Stimulated activated CD4-positive, alpha-beta T cell treated with anti-CD3 and anti-CD28 coated beads, Interleukin-4, amount 100 ng/mL, for 24 hours (primary cell): ENCODE measurements at places on chromosomes 5 and 9.

DNA sequence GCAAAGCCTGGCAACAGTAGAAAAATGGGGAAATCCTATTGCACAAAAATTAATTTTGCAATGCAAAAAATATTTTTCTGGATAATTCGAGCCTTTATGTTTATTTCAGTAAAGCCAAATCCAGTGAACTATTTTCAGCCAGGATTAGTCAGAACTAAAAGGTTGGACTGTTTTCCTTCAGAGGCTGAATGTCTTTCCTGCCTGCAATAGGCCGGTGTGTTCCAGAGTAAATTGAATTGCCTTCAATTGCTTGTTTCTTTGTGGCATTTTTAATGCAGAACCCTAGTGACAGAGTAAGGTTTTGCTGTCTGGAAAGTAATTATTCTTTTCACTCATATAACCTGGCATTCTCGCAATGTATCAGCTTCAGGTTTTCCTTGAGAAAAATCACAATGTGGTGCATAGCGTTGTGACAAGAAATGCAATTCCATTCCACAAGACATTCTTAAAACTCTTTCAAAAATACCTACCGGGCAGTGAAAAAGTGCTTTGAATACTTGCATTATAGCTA lies 183.7 kb downstream of the GLIS3 start:
- no peak for DNase-seq

DNA sequence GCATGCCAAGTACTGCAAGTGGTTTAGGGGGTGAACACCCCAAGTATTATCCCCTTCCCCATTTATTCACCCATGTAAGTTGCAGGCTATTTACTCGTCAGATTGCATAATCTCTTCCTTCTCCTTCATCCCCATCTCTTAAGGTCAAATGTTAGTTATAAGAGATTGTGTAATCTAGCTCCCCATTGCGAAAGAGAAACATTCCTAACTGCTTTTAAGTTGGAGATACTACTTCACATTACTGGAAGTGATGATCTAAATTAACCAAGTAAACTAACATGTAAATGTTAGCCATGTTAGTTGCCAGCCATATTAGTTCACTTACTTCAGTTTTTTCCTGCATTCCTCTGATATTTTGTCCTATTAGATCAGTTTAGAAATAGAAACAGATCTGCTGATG lies 262.3 kb downstream of the TAF11L14 start:
- no peak for DNase-seq

GRCh38 chr5:142316051-142316450 lies 8.8 kb downstream of the SPRY4 start:
- no peak for DNase-seq

DNA sequence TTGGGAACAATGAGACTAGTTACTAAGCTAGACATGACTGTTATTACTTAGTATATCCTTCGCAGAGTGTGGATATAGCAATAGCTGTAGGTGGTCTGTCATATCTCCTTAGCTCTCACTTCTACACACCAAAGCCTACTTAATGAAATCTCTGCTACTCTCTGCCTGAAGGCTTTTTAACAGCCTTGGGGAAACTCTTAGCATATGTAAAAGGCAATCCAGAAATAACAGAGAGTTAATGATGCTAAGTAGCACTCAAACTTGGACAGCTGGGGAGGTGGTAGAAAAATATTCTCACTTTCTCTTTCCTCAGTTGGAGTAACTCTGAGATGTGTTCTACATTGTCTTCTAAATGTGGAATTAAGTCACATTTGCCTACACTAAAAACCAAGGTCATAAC lies 30.2 kb upstream of the C6 start:
- DNase-seq, result no peak

GRCh38 chr9:127165116-127165515 lies 42.7 kb upstream of the ANGPTL2 start:
- no peak for DNase-seq

- peak; percentile 36 for DNase-seq
These were observed 586 bp downstream of the HMGXB3 start for GRCh38 chr5:150000990-150001659.

DNA sequence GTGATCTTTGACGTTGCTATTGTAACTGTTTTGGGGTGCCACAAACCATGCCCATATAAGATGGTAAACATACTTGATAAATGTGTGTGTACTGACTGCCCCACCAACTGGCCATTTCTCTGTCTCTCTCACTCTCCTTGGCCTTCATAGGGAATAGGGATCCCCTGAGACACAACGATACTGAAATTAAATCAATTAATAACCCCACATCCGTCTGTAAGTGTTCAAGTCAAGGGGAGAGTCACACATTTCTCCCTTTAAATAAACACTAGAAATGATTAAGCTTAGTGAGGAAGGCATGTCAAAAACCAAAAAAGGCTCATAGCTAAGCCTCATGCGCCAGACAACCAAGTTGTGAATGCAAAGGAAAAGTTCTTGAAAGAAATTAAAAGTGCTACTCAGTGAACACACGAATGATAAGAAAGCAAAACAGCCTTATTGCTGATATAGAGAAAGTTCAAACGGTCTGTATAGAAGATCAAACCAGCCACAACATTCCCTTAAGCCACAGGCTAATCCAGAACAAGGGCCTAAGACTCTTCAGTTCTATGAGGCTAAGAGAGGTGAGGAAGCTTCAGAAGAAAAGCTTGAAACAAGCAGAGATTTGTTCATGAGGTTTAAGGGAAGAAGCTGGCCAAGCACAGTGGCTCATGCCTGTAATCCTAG lies 111.1 kb downstream of the UGCG start:
- no peak for DNase-seq

GRCh38 chr5:1432296-1432695 lies 12.9 kb downstream of the SLC6A3 start:
- no peak for DNase-seq

DNA sequence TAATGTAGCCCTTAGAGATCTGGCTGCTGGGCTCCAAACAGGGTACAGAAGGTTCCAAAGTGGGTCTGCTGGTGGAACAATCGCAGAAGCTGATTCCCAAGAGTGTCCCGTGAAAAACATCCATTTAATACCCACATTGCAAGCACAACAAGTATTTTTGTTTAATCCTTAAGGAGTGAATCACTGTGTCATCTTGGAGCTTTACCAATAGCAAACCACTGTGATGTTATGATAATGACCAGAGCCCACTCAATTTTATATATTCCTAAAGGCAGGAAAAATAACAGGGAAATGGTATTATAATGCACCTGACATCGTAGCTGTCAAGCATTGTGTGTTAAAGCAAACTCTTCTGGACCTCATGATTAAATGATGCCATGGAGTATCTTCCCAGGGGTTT lies 291.9 kb downstream of the FBXL7 start:
- DNase-seq, result no peak

DNA sequence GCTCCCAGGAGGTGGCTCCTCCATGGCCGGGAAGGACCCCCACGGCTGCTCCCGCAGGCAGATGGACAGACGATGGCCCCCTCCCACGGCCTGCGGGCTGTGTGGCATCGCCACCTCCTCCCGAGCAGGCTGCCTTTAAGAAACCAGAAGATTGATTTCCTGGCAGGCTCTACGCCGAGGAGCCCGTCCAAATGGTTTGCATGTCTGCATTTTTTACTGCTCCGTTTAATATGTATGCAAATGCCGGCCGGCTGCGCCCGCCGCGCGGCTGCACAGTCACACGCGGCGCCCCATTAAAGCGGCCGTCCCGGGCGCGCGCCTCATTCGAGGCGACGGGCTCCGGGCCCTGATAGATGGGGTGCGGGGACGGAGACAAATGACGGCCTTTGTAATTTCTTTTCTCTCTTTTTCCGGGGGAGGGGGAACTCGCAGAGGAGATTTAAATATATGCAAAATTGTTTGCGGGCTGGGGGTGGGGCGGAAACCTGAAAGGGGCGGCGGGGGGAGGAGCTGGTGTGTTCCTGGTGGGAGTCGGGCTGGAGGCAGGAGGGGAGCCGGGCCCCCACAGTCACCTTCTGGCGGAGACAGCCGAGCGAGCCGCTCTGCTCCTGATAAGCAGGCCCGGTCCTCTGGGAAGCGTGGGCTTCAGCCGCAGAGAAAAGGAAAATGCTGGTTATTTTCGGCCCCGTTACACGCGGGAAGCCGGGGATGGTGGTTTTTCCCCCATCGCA lies 158.7 kb upstream of the IER5L start:
- DNase-seq, result peak; percentile 32

DNA sequence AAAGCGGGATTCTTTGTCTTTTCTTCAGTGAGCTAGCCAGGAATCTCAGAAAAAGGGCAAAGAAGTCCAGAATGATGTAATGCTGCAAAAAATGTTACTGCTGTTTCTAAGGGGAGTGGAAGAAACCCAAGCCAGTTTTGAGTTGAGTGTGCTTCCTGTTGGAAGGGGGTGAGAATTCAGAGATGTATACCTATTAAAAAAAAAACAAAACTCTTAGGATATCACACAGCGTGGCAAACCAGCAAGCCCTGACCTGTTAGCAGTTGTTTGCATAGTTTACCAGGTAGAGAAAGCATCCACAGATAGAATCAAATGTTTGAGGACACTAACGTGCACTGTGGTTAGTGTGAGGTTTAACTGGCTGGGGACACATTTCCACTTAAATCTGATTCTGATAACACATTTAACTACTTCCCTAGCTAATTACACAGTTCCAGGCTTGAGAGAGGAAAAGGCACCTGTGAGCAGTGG lies 11.4 kb downstream of the BASP1 start:
- no peak for DNase-seq

GRCh38 chr9:129011761-129012181 lies 16.4 kb downstream of the SH3GLB2 start:
- no peak for DNase-seq

DNA sequence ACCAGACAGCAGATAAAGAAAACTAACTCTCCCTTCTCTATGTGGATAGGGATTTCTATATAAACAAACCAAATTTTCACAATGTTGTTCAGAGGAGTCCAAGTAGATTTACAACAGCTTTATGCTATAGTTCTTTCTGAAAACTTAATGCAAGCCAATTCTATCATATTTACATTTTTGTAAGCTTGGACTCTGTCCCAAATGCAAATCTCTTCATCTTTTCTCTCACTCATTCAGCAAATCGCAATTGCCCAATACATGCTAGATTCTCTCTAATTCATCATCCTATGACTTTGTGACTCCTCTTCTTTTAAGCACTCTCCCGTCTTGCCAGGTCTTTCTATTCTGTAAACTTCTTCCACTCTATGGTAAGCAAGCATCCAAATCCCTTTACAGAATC lies 39.1 kb upstream of the UGT3A2 start:
- no peak for DNase-seq

DNA sequence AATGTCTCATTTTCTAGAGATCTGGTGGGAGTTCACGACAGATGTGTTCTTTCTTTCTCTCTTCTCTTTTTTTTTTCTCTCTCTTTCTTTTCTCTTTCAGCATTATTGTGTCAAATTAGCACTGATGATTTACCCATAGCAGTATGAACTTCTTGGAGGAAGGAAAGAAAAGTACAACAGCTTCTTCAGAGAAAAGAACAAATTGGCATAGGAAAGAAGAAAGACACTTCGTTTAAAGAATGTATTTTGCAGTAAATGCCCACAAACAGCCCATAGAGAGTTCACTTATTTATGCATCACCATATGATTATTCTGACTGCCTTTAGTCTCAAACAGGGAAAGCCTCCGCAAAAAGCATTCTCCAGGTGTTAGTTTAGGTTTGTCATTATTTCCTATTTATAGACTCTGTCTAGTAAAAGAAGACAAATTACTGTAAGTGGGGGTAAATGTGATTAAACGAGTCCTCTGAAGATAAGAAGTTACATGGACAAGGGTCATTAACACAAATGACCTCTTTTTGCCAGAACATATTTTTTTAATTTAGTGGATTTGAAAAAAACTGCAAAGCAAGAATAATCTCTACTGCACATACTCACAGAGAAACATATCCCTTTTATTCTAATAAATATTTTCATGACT lies 68.0 kb downstream of the POU5F2 start:
- no peak for DNase-seq

DNA sequence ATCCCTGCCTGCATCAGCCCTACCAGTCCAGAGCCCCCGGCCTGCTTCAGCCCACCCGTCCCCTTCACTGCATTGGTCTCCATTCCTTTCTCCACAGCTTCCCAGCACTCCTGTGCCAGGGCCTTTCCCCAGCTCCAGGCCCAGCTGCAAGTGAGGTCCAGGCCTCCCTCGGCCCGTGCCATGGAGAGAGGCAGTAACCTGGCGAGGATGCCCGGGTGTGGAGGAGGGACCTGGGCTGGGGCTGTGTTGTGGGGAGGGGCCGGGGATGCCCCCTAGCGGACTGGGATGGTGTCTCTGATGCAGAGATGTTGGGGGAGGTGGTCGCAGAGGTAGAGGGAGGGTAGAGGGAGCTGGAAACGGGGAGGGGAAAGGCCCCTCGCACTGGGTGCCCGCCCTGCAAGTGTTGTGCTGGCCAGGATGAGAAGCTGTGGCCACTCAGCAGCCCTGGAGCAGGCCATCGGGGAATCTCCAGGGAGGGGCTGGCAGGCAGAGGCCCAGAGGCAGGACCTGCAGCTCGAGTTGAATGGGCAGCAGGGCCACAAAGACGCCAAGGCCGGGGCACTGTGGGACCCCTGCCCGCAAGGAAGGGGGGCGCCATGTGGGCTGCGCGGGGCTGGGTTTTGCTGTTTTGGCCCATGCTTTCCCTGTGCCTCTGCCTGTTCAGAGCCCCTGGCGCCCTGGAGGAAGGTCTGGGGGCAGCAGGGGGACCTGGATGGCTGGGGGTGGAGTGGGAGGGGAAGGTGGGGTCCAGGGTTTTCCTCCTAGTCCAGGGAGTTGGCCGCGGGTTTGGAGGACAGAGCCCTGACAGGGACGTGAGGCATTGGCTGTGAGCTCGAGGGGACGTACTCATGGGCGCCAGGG lies 26.0 kb upstream of the NKD2 start:
- no peak for DNase-seq

GRCh38 chr9:34506623-34507022 lies 16.2 kb downstream of the ENHO start:
- DNase-seq, result no peak

GRCh38 chr9:131275332-131276093 lies 797 bp downstream of the FAM78A start:
- DNase-seq, result peak; percentile 25

GRCh38 chr9:116087246-116087645 lies 66.3 kb upstream of the PAPPA start:
- DNase-seq, result no peak

DNA sequence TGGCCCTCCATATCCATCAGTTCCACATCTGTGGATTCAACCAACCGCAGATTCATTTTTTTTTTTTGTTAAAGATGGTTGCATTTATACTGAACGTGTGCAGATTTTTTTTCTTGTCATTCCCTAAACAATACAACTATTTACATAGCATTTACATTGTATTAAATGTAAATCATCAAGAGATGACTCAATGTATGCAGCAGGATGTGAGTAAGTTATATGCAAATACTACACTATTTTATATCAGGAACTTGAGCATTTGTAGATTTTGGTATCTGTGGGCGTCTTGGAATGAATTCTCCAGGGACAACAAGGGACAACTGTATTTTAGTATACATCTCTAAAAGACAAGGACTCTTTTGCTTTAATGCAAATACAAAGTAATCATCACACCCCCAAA lies 299.2 kb upstream of the ZNF608 start:
- no peak for DNase-seq

DNA sequence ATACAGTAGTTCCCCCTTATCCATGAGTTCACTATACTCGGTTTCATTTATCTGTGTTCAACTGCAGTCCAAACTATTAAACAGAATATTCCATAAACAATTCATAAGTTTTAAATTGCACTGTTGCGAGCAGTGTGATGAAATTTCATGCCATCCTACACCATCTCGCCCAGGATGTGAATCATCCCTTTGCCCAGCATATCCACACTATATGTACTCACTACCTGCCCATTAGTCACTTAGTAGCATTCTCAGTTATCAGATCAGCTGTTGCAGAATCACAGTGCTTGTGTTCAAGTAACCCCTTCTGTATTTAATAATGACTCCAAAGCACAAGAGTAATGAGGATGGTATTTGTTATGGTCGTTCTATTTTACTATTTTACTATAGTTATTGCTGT lies 51.5 kb downstream of the SHOC1 start:
- DNase-seq, result peak; percentile 39

GRCh38 chr5:35821513-35821912 lies 35.2 kb upstream of the IL7R start:
- DNase-seq, result peak; percentile 68
